ENCODE measurements at places on chromosomes 4 and X. TPM values are rescaled to one million over a fixed set of nuclear protein-coding genes. Genes with fewer than 3 reads are reported as not detected.

CACNA1F gene
- total RNA-seq = under 0.01 TPM

HTN1 gene
- total RNA-seq = not detected

NHSL2 gene
- total RNA-seq = 19.8 TPM

GAGE12H gene
- not detected for total RNA-seq

ITM2A gene
- 1.3 TPM for total RNA-seq

TBC1D9 gene
- 33.4 TPM for total RNA-seq

RWDD4 gene
- total RNA-seq = 15.7 TPM

SOWAHD gene
- total RNA-seq = 0.17 TPM

TEX13C gene
- not detected for total RNA-seq

POU4F2 gene
- total RNA-seq = not detected

CLDN2 gene
- total RNA-seq = not detected

DKK2 gene
- 1.8 TPM for total RNA-seq

STK26 gene
- total RNA-seq = 3.3 TPM

P2RY10 gene
- not detected for total RNA-seq

NEUROG2 gene
- not detected for total RNA-seq

CT47A7 gene
- not detected for total RNA-seq

HSFX1 gene
- 0.87 TPM for total RNA-seq

BST1 gene
- total RNA-seq = 13.8 TPM

EXOC1 gene
- total RNA-seq = 63.5 TPM

TACR3 gene
- 0.44 TPM for total RNA-seq

RAB41 gene
- total RNA-seq = not detected

KANTR gene
- 12.7 TPM for total RNA-seq

IQCM gene
- not detected for total RNA-seq

NDNF gene
- total RNA-seq = 0.50 TPM

STBD1 gene
- total RNA-seq = 10.0 TPM

DKC1 gene
- total RNA-seq = 26.3 TPM

TASL gene
- total RNA-seq = not detected

MMRN1 gene
- total RNA-seq = not detected

VCX3A gene
- not detected for total RNA-seq

FABP2 gene
- total RNA-seq = not detected

P2RY4 gene
- 0.44 TPM for total RNA-seq

CXCL8 gene
- 0.58 TPM for total RNA-seq

GNRHR gene
- not detected for total RNA-seq

TRO gene
- 27.8 TPM for total RNA-seq

GRIA3 gene
- total RNA-seq = 3.3 TPM

TEX11 gene
- total RNA-seq = 0.15 TPM

LRIT3 gene
- 0.15 TPM for total RNA-seq

PPP4R3C gene
- not detected for total RNA-seq

FGFR3 gene
- 0.33 TPM for total RNA-seq

GAGE1 gene
- total RNA-seq = not detected

CSN1S1 gene
- total RNA-seq = not detected

MAGEC3 gene
- not detected for total RNA-seq

SSX1 gene
- total RNA-seq = not detected

SMIM10 gene
- total RNA-seq = 6.4 TPM

PAGE2 gene
- not detected for total RNA-seq

Data from smooth muscle cell of trachea (primary cell).